Upper lobe of left lung (tissue), 6 donors: ENCODE measurements at places on chromosomes 3 and 15. TPM values are rescaled to one million over a fixed set of nuclear protein-coding genes. Genes with fewer than 3 reads are reported as not detected.

DNA sequence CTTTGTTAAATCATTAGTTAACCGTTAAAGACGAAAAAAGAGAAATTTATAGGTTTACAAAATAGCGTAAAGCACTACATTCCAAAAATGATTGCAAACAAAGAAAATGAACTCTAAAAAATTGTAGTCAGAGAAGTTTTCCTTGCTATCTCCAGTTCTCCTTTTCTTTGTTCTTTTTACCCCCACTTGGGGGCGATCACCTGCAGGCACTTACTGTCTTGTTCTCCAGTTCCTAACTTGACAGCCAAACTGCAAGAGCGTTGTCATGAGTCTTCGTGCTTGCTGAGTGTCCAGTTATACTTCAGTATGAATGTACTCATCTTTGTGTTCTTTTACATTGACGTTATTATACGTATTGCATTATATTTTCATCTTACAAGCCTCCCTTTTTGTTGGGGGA is 54.5 kb downstream of the CHD2 start:
- DNase-seq = no peak
- H3K4me3 ChIP-seq = no peak overlapping the region
- H3K27me3 ChIP-seq = no peaks in the 10 kb centered on the region
- no peaks in the 10 kb centered on the region for H3K4me1 ChIP-seq
- H3K27ac ChIP-seq = no peak overlapping the region
- peaks cover 48% of the 10 kb centered on the region for H3K36me3 ChIP-seq

DNA sequence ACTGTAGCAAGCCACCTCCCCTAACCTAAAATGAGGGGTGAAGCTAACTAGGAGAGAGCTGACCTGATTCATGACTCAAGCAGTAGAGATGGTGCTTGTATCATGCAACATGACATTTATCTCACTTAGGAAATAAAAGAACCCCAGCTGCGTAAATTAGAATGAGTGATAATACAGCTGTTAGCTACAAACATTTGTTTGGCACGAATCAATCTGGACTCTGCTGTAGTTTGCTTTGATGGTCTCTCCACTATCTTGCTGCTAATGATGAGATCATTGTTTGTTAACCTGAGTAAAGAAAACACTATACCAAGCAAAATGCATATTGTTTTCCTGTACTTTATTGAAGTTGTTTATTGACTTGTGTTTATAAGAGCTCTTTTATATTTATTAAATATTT is 92.6 kb downstream of the ALDH1A2 start:
- H3K4me1 ChIP-seq = no peaks in the 10 kb centered on the region
- no peak overlapping the region for H3K4me3 ChIP-seq
- no peaks in the 10 kb centered on the region for H3K27me3 ChIP-seq
- H3K36me3 ChIP-seq = no peaks in the 10 kb centered on the region
- no peak overlapping the region for H3K27ac ChIP-seq

DNA sequence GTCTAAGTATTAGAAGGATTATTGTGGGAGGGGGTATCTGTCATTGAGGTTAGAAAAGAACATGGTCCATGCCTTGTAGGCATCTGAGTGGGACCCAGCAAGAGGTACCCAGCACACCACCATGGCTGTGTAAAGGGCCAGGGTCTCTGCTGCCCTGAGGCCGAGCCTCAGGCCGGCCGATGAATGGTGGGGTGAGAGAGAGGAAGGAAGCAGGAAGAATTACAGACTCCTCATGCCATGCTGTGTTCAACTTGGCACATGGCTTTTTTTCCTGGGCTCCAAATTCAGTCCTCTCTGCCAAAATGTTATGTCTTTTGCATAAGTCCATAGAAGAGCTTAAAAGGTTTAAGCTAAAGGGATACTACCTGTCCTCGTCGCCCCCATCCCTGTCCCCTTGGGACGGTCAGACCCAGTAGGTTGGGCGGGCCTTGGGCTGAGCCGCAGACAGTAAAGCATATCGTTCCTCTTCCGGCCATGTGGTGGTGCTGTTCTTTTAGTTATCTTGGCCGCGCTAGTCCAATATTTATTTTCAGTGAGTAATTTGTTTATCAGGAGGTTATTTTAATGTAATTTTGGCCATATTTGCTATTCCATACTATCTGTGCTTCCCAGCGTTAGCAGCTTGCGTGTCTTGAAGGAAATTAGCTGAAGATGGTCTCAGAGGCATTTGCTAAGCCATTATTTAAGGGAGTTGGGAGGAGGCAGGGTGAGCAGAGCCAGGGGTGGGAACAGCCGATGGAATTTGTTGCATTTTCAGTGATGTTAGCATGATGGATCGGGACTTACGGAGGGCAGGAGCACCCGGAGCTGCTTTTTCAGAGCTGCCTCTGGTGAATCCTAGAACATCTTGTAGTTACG is 152.4 kb downstream of the AGBL1 start:
- no peaks in the 10 kb centered on the region for H3K27me3 ChIP-seq
- no peaks in the 10 kb centered on the region for H3K36me3 ChIP-seq
- no peak overlapping the region for H3K27ac ChIP-seq
- no peak overlapping the region for H3K4me3 ChIP-seq
- peak; percentile 23 for DNase-seq
- no peaks in the 10 kb centered on the region for H3K4me1 ChIP-seq

DNA sequence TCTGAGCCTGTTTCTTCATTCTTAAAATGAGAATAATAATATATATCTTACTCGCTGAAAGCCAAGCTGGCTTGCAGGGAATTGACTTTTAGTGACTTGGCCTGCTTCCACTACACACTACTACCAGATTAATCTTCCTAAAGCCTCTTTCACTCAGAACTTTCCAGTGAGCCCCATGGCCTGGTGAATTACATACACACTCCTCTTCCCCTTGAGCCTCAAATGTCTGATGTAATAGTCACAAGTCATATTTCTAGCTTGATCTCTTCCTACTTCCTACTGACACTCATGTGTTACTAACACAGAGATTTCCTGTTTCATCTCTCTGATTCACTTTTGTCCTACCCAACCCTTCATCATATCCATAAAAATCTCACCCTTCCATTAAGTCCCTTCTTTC is 82.7 kb upstream of the SOX2 start:
- H3K27ac ChIP-seq = no peak overlapping the region
- H3K4me1 ChIP-seq = no peaks in the 10 kb centered on the region
- H3K27me3 ChIP-seq = no peaks in the 10 kb centered on the region
- DNase-seq = no peak
- no peak overlapping the region for H3K4me3 ChIP-seq

Gene DYNLT2B
- total RNA-seq = 10.4 TPM

Gene EIF5A2
- 6.2 TPM for total RNA-seq

GRCh38 chr3:149010504-149010951 is 19.2 kb downstream of the GYG1 start:
- peaks cover 72% of the 10 kb centered on the region for H3K36me3 ChIP-seq
- no peaks in the 10 kb centered on the region for H3K27me3 ChIP-seq
- no peak overlapping the region for H3K27ac ChIP-seq
- no peaks in the 10 kb centered on the region for H3K4me1 ChIP-seq

Gene DNAJA4
- 12.4 TPM for total RNA-seq

- no peaks in the 10 kb centered on the region for H3K27me3 ChIP-seq
- no peaks in the 10 kb centered on the region for H3K4me1 ChIP-seq
Observed at GRCh38 chr3:110711851-110712516, 359.6 kb upstream of the NECTIN3 start.

DNA sequence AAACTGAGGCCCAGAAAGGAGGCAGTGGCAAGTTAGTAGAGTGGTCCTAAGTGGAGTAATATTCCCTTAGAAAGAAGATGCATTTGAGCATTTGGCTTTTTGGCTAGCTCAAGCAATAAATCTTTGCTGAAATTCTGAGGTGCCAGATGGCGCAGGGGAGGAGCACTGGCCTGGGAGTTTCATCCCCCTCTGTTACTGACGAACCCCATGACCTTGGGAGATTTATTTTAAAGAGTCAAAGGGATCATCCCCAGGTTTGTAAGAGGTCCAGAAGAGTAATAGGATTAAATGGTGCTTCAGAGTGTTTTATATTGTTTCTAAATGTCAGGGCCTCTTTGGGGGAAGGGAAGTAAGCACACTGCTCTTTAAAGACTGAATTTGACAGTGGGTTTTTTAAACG is 85.1 kb upstream of the PIAS1 start:
- no peak overlapping the region for H3K4me3 ChIP-seq
- H3K27ac ChIP-seq = no peak overlapping the region
- no peak for DNase-seq
- peaks cover 13% of the 10 kb centered on the region for H3K4me1 ChIP-seq
- no peaks in the 10 kb centered on the region for H3K27me3 ChIP-seq

DNA sequence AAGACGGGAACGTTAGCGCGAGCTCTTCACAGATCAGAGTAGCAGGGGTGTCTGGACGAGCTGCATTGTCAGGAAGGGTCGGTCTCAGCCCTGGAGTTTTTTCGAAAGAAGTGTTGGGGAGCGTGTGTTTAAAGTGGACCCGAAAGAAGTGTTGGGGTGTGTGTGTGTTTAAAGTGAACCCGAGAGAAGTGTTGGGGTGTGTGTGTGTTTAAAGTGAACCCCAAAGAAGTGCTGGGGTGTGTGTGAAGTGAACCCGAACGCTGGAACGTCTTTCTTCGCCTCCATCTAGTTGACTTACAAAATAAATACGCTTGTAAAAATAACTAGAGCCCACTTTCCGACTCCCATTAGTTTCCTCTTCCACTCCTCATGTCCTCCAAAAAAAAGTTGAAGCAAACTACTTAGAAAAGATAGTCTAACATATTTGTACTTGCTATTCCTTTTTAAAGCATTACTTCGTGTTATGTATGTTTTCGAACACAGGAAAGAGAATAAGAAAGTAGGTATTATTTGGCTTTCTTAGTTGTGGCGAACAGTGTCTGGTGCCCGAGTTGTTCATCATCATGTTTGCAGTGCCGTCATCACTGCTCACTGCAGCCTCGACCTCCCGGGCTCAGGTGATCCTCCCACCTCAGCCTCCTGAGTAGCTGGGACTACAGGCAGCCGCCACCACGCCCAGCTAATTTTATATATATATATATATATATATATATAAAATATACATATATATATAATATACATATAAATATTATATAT is 1.0 kb downstream of the LRCH3 start:
- no peaks in the 10 kb centered on the region for H3K27me3 ChIP-seq
- H3K4me3 ChIP-seq = peak overlapping the region; percentile 66
- no peak for DNase-seq

Gene DET1
- 13.6 TPM for total RNA-seq

Gene TGM5
- not detected for total RNA-seq

Gene ZSCAN29
- 24.5 TPM for total RNA-seq

- no peaks in the 10 kb centered on the region for H3K27me3 ChIP-seq
- H3K27ac ChIP-seq = no peak overlapping the region
- H3K36me3 ChIP-seq = no peaks in the 10 kb centered on the region
- DNase-seq = no peak
- H3K4me1 ChIP-seq = no peaks in the 10 kb centered on the region
Observed at GRCh38 chr3:166484470-166484869, 647.2 kb upstream of the BCHE start.

Gene CIB2
- 2.0 TPM for total RNA-seq

DNA sequence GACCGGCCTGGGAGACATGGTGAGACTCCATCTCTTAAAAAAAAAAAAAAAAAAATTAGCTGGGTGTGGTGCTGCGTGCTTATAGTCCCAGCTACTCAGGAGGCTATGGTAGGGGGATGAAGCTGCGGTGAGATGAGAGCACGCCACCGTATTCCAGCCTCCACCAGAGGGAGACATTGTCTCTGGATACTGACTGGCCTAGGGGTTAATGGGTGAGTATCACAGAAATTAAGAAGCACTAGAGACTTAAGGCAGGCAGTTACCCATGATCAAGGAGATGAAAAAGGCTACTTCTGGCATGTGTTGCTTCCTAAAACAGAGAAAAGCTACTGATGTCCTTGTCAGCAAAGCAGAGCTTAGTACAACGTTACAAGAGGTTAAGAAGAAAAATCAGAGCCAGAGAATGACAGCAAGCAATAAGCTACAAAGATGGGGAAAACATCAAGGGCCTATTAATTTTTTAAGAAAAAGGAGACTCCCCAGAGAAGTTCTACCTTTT is 8.6 kb downstream of the TFRC start:
- H3K4me1 ChIP-seq = no peaks in the 10 kb centered on the region
- H3K36me3 ChIP-seq = peaks cover 50% of the 10 kb centered on the region
- peak; percentile 46 for DNase-seq
- H3K4me3 ChIP-seq = no peak overlapping the region
- H3K27me3 ChIP-seq = no peaks in the 10 kb centered on the region

Gene COLQ
- total RNA-seq = 3.2 TPM

Gene SMAD6
- total RNA-seq = 92.6 TPM

Gene ATP8B4
- 5.8 TPM for total RNA-seq

GRCh38 chr3:72563690-72564370 is 284.4 kb downstream of the SHQ1 start:
- no peak for DNase-seq
- no peaks in the 10 kb centered on the region for H3K27me3 ChIP-seq
- no peaks in the 10 kb centered on the region for H3K36me3 ChIP-seq
- no peak overlapping the region for H3K27ac ChIP-seq
- no peak overlapping the region for H3K4me3 ChIP-seq

- peaks cover 29% of the 10 kb centered on the region for H3K4me1 ChIP-seq
- peak overlapping the region; percentile 94 for H3K4me3 ChIP-seq
- H3K27me3 ChIP-seq = no peaks in the 10 kb centered on the region
- no peak for DNase-seq
Observed at GRCh38 chr3:4494895-4495264, 1.7 kb downstream of the ITPR1 start.

DNA sequence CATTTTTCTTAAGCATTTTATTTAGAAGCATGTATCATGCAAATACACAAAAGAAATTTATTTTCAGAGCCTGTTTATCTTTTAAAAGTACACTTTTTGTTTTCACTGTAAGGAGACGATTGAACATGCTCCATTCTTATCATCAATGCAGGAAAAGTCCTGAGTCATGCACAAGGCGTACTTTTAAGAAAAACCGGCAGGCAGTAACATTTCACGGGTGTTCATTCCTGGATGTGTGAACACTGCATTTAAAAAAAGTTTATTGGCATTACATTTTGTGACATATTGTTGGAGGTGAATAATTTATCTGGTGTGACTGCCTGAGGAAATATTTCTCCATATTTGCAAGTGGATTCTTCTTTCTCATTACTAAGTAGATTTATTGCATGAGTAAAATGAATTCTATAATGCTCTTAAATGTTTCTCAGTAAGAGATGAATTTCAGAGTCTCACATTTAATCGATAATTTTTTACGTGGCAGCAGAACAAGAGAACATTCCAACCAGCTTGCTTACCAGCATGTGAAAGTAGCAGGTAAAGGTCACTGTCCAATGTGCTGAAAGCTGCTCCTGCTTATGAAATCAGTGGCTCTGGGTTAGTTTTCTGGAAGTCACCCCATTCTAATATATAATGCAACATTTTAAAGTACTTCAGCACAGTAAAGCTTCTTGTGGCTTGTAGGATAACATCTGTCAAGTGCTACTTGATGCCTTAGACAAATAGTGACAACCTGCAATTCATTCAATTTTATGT is 87.0 kb downstream of the SV2B start:
- no peak overlapping the region for H3K27ac ChIP-seq
- H3K27me3 ChIP-seq = no peaks in the 10 kb centered on the region
- no peaks in the 10 kb centered on the region for H3K36me3 ChIP-seq
- no peak for DNase-seq

Gene RPP25
- 20.5 TPM for total RNA-seq

Gene GPR171
- 3.0 TPM for total RNA-seq

Gene TRPM1
- total RNA-seq = not detected
